Activated naive CD4-positive, alpha-beta T cell (primary cell): ENCODE measurements at places on chromosomes 2 and 18.

DNA sequence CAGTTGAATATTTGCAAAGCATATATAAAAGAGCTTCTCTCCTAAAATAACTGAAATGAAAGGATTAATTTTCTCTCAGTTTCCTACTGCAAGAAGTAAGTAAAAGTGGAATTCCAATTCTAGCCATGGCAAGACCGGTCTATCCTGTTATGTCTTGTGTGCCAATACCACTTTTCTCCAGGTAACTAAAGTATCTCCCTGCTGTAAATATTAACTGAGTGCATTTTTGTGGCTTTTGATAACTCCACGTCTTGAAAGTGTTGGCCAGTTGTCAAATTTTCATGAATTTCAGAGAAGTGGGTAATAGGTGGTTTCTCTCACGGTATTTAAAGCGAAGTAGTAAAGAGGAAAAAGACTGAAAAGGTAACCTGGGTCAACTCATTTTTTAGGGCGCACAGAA lies 225.9 kb downstream of the NEDD4L start:
- no peak for DNase-seq

GRCh38 chr18:22451796-22452195 lies 34.1 kb upstream of the CTAGE1 start:
- DNase-seq = no peak

DNA sequence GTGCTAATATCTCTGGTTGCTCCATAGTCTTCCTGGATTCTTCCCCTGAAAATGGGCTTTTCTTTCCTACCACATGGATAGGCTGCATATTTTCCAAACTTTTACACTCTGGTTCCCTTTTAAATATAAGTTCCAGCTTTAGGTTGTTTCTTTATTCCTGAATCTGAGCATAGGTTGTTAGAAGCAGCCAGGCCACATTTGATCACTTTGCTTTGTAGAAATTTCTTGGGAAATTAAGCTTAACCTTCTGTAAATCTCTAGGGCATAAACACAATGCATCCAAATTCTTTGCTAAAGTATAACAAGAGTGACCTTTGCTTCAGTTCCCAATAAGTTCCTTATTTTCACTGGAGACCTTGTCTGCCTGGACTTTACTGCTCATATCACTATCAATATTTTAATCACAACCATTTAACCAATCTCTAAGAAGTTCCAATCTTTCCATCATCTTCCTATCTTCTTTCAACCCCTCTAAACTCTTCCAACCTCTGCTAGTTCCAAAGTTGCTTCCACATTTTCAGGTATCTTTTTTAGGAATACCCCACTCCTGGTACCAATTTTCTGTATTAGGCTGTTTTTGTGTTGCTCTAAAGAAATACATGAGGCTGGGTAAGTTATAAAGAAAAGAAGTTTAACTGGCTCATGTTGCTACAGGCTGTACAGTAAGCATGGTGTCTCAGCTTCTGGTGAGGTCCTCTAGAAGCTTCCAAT lies 389.6 kb upstream of the HS6ST1 start:
- DNase-seq = no peak

GRCh38 chr2:727071-727470 lies 49.9 kb upstream of the TMEM18 start:
- DNase-seq = no peak

DNA sequence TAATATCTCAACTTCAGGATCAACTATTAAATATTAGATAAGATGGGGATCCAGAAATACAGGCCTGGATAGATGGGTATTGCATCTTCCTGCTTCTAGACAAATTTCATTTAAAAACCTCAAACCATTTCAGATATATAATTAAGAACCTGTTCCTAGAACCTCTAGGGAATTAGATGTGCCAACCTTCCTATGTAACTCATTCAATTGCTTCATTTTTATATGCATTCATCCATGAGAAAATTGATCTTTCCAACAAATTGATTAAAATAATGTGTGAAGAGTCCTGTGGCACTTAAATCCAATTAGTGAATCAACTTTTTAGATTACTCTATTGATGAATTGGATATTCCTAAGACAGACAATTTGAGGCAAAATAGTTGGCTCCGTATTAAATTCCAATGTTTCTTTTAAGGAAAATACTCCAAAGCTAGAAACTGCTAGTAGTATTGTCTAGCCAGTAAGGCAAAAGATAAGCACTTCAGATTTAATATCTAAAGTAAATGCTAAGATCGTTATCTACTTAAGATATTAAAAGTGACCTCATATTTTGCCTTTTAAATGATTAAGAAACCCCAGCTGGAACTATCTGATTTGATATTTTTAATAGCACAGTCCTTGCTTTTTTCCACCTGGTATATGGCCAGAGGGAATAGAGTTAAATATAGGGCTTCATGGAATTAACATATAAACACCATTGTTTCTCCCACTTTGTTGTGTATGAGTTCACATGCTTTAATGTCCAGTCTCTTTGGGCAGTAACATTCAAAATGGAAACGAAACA lies 35.8 kb downstream of the DARS1 start:
- DNase-seq = no peak

- DNase-seq = no peak
These were observed 206.5 kb upstream of the FANCL start for GRCh38 chr2:58447586-58447985.

DNA sequence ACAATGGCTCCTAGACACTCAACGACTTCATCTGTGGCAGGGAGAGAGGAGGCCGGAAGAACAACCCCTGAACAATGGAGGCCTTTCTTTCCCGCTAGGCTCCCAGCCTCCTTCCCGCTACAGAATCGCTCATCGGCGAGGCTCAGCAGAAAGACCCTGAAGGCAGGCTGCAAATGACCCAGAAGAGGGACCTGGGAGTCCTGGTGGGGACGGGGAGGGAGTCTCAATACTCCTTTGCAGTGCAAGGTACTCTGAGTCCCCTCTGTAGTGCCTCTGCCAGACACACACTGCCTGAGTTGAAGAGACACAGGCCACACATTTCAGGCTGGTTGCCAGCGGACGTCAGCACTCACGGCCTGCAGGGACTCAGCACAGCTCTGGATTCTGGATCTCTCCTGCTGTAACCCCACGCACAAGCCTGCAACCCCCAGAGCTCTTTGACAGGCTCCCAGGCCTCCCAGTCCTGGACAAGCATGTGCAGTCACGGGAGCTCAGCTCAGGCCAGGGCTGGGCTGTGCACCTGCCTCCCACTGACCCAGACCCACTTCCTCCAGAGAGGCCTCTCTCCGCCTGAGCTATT lies 6.1 kb downstream of the GPR17 start:
- DNase-seq = no peak

- no peak for DNase-seq
These were observed 12.0 kb upstream of the TFPI start for GRCh38 chr2:187566266-187566665.

DNA sequence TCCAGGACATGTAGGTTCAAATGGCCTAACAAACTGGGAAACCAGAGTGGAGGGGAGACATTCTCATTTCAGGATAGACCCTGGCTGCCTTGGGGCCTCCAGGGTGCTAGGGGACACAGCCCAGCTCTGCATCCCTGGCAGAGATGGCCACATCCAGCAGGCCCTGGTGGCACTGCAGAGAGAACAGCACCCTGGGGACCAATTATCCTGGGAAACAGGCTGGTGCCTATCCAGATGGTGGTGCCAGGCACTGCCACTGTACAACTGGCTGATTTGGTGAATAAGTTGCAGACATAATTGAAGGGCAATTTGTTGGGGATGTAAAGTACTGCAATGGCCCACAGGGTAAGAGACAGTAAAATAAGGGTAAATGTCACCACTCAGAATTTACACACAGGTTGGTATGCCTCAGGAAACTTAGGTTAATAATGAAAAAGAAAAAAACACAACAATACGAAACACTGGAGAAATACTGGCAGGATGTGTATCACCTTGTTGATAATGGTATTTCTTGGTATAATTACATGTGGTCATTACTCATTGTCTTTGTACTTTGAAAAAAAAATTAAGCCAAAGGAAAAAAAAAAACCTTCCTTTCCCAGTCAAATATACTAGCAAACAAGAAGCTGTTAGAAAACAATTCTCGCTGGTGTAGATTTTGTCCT lies 12.8 kb upstream of the SFTPB start:
- no peak for DNase-seq

GRCh38 chr2:119160361-119160990 lies 1.9 kb upstream of the C1QL2 start:
- DNase-seq = no peak

DNA sequence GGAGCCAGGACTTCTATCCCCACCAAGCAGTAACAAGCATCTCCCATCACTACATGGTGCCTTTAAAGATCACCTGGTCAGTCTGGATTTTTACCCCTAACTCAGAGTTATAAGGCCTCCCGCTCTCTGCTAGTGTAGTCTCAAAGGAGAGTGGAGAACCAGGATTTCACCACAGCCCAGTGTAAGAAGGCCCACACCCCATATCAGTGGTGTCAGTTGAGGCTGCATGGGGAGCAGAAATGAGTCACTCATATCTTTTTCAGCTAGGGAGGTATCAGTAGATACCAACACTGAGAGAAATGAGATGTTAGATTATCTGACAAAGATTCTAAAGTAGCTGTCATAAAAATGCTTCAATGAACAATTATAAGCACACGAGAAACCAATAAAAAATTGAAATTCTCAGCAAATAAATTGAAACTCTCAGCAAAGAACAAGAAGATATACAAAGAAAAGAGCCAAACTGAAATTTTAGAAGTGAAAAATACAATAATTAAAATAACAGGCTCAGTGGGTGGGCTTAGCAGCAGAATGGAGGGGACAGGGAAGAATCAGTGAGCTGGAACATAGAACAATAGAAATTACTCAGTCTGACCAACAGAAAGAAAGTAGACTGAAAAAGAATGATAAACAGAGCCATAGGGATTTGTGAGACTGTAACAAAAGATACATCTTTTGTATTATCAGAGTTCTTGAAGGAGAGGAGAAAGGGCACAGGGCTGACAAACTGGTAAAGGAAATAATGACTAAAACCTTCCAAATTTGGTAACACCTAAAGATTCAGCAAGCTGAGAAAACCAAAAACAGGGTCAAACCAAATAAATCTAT lies 257.7 kb downstream of the ANAPC1 start:
- no peak for DNase-seq

GRCh38 chr18:8050616-8051329 lies 483.7 kb downstream of the PTPRM start:
- no peak for DNase-seq

DNA sequence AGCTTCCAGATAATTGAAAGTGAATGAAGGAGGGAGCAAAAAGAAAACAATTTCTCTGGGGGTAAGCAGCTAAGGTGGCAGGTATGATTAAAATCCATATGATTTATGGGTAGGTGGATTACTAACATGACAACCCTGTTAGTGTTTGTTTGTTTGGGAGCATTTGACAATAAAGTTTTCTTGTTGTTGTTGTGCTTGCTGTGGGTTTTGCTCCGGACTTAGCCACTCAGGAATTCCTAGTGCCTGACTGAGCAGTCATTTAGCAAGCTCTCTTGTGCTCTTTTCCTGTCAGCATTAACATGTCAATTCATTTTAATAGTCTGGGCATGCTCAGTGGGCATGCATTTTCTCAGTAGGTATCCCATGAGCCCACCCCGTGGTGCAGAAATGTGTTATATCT lies 674.8 kb upstream of the ZEB2 start:
- no peak for DNase-seq

- DNase-seq = no peak
These were observed 255.2 kb downstream of the ACKR3 start for GRCh38 chr2:236824836-236825235.

DNA sequence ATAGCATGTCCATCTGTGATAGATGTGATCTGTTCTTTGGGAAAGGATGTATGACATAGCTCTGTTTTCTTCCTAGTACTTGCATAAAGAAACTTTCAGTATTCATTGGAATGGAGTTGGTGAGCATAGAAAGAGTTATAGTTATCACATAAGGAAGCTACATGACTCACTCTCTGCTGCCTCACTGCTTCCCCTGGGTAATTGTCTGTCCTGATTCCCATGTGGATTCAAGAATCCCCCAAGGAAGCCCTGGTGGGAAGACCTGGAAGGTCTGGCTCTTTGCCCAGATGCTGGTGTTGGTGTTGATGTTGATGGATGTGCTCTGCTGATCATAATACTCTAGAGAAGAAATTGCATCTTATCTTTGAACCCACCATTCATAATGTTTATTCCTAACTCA lies 60.6 kb downstream of the PTPN4 start:
- DNase-seq = no peak

DNA sequence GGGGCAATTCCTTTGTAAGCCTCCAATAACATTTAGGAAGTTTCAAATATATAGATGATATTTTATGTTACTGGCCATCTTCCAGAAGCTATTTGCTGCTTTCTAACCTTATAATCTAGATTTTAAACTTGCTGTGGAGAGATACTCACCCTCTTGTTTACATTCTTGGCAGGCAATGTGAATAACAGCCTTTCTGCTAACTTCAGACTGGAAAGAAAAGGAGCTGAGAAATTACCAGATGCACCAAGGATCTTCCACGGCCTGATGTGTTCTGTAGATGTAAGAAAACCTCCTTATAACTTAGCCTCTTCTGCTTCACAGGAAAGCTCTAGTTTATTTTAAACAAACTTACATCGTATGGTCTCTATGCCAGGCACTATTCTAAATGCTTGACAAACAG lies 16.7 kb downstream of the REG1B start:
- DNase-seq = no peak

DNA sequence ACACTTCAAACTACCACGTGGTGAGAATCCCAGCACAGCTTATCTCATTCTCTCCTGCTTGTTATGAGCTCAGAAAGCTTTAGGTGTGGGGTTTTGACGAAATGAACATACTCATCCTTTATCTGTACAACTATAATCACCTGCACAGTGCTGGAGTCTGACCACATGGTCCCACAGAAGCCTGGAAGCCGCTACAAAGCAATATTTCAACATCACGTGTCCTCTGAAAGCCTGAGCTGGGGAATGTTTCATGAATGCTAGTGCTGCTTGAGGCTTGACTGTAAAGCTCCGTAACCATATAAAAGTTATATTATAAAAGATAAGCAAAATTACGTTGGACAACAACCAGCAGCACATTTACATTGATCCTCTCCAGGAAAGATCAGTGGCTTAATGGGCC lies 43.9 kb downstream of the PIEZO2 start:
- DNase-seq = no peak

GRCh38 chr2:47801118-47801517 lies 18.2 kb downstream of the MSH6 start:
- no peak for DNase-seq

GRCh38 chr2:163682695-163683094 lies 53.1 kb downstream of the FIGN start:
- no peak for DNase-seq

DNA sequence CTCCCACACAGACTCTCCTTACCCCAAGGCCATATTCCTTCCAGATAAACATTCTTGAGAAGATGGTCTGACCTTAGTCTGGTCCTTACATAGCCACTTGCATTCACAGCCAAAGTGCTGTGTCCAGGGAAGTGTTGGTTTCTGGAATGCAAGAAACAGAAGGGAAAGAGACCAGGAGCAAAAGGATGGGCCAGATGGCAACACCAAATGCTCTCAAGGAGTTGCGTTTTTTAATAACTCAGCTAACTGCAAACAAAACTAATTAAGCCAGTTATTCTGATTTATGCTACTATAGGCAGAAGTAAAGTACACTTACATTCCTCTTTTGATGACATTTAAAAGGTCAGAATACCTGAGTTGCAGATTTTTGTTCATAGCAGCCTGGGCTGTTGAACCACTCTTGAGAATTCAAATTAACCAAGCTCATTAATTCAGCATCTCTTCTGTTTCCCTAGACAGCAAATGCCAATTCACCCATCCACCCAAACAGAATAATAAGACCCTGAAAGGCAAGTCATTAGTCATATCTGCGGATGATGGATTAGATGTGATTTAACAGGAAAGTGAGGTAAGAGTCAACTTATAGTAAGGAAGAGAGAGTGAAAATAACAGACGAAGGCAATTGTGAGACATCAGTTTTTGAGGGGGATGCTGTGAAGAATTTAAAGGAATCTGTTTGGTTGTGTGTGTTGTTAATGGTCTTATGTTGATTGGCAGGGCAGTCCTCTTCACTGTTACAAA lies 18.8 kb downstream of the CCDC85A start:
- no peak for DNase-seq
